CD4-positive, alpha-beta T cell treated with Interferon alpha-2 for 1 hour (primary cell): ENCODE measurements at places on chromosomes 3 and 15.

- no peak for DNase-seq
These were observed 4.8 kb downstream of the BMF start for GRCh38 chr15:40103864-40104271.

- no peak for DNase-seq
These were observed 1.7 kb upstream of the ALCAM start for GRCh38 chr3:105365081-105365390.

DNA sequence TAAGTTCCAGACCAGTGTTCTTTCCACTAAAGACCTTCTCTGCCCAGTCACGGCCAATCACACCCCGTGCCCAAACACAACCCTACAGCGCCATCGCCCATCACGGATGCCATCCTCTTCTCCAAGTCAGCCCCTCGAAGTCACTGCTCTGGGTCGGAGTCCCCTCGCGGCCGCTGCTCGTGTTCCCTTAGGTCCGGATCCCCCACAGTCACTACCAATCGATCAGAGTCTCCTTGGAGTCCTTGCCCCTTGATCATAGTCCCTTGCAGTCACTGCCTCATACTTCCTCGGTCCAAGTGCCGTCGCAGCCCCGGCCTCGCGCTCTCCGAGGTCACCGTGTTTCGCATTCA, 461 bp downstream of the PCYT1A start:
- no peak for DNase-seq

- DNase-seq = no peak
These were observed 335.0 kb upstream of the CTNNB1 start for GRCh38 chr3:40864146-40864782.

DNA sequence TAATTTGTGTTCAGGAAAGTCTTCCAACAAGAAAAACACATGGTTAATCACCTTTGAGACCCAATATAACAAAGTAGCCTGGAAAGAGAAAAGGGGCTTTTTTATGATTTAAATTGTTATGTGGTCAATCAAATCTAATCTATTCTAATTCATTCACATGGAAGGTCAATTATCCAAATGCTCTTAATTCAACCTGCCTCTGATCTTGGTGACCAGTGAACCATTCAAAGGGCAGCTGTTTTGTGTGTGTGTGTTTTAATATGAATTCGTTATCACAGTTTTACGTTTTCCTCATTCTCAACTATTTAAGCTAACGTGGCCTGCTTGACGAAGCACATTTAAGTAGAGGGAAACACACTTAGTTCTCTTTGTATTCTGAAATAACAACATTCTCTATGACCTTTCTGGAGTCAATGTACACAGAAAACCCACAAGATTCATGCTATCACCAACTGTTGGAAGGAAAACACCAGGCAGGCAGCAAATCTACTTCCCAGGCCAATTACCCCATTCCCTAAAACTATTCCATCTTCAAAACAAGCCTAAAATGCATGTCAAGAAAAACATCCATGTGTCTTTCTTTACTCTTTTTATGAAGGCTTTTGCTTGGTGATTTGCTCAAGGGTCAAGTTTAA, 195.4 kb downstream of the SUCLG2 start:
- DNase-seq = no peak
